Left renal cortex interstitium (tissue), 4 donors: ENCODE measurements at places on chromosomes 6 and 20.

- DNase-seq, result no peak
Observed at GRCh38 chr6:142913511-142914047, 31.4 kb downstream of the HIVEP2 start.

DNA sequence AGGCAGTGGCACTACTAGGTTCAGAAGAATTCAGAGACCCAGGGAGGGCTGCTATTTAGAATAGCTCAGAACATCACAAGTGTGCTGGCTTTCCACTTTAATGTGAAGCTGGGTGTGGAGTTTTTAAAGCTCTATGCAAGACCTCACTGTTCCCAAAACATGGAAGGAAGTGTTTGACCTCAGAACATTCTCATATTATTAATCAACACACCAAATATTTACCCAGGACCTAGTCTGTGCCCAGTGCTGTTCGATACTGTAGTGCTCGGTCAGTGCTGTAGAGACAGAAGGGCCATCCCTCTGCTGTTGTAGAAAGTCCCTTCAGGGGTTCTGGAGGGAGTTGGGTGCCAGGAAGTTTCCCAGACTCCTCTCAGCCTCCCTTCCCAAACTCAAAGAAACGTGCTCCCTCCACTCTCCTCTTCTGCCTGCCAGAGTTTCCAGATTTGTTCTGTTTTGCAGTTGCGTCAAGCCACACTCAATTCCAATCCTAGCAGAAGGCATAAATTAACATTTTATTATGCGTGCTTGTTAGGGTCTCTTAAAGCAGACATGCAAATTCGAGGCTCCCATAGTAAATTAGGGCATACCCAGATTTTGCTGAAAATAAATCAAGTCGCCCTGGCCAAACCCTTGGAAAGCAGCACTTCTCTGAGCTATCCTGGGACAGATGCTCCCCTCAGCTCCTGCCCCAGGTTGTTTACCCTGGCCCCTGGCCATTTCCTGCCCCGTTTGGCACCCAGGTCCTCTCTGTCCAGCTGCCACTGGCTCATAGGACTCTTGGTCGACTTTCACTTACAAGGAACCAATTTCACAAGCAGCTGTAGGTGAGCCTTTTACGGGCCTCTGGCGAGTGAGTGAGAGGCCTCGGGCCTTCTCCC is 248.6 kb downstream of the HIVEP2 start:
- DNase-seq, result peak; percentile 42

DNA sequence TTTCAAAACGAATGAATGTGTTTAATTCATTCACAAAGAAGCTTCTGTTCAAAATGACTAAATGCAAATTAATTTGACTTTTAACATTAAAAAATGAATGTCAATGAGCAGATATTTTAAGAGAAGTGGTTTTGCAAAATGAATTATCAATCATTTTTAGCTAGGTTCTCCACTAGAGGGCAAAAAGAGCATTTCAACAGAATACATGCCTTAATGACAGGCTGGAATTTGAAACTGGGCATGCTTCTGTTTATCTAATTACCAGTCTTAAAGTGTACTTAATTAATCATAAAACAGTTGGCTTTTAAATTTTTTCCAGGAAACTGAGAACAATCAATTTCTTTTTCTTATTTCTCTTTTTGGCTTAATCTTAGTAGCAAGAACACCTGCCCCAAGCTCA is 63.8 kb upstream of the TINAG start:
- DNase-seq, result no peak

DNA sequence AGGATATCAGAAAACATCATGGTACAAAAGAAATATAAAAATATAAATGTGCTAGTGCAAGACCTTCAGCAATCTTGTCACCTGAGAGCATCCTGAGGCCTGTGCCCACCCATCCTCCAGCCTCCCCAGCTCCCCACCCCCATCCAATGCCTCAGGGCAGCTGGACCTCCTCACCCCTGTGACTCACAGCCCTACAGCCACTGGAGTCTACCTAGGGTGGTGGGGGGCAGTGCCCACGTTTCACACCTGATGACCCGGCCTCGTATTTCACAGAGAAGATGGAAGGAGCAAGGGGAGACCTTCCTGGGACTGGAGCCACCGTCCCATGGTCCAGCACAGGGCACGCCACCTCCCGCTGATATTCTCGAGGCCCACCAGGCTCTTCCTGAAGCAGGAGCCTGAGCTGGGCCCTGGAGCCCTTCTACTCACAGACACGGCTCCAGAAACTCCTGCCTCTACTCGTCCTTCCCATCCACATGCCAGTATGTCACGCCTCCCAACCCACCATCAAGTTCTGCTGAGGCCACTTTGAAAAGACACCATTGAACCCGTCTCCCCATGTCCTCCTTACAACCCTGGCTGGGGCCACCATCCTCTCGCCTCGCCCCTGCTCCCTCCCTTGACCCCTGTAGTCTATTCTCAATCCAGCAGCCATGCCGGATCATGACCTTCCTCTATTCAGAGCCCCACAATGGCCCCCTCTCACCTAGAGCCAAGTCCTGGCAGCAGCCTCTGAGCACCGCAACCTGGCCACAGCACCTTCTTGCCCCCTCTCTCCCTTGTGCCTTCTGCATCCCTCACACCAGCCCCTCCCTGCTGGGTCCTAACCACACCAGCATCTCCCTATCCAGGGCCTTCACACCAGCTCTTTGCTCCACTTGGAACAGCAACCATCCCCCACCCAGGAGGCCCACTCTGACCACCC is 13.3 kb downstream of the APMAP start:
- no peak for DNase-seq

DNA sequence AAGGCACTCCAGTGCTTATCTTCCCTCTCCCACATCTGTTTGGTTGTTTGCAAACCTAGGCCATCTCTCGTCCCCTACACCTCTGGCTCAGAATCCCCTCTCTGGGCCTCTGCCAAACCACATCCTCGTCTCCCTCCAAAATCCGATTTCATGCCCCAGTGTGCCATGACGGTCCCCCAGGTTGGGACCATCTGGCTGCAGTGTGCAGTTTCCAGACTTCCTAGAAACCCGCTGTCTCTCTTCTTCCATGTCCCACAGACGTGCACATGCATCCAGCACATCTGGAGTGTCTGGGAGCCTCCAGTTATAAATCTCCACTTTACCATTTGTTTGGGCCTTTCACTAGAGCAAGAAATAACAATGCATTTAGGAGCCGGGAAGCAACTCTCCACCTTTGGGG is 316.2 kb downstream of the KIF16B start:
- no peak for DNase-seq
